ENCODE measurements at places on chromosomes 12 and 14. TPM values are rescaled to one million over a fixed set of nuclear protein-coding genes. Genes with fewer than 3 reads are reported as not detected.

SMOC1 gene
- total RNA-seq: not detected

NELL2 gene
- total RNA-seq: not detected

STON2 gene
- total RNA-seq: 0.23 TPM

TMEM30B gene
- 0.08 TPM for total RNA-seq

SRGAP1 gene
- 2.6 TPM for total RNA-seq

MGP gene
- total RNA-seq: 26.6 TPM
